ENCODE measurements at places on chromosomes 1 and 21. TPM values are rescaled to one million over a fixed set of nuclear protein-coding genes. Genes with fewer than 3 reads are reported as not detected.

AMY1C gene
- not detected for total RNA-seq

TLR5 gene
- 0.16 TPM for total RNA-seq

SLFNL1 gene
- total RNA-seq, result 0.39 TPM

PYGO2 gene
- total RNA-seq, result 21.9 TPM

CFAP107 gene
- not detected for total RNA-seq

OR2T3 gene
- total RNA-seq, result not detected

CLIC6 gene
- total RNA-seq, result not detected

PIGR gene
- total RNA-seq, result not detected

GRCh38 chr1:175881246-175881976 is 138.0 kb upstream of the TNR start:
- no peak overlapping the region for H3K27ac ChIP-seq
- no peak overlapping the region for H3K4me3 ChIP-seq
- no peak for DNase-seq
- H3K4me1 ChIP-seq, result no peaks in the 10 kb centered on the region

DNA sequence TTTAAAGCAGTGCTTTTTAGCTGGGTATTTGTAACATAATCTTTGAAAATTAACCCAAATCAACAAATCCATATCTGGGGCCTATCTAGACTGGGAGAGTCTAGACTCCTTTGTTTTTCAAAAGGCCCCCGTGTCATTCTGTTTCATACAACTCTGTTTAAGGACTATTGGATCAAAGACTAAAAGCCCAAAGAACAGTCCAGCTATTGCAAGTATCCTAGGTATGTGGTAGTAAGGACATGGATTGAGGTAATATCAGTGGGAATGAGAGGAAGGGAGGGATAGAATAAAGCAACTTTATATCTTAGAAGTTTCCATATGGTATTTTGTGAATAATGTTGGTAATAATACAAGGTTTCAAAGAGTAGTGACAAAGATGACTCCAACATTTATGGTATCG is 18.2 kb downstream of the KIF1B start:
- H3K27ac ChIP-seq, result no peak overlapping the region
- no peak overlapping the region for H3K4me3 ChIP-seq
- no peak for DNase-seq
- no peaks in the 10 kb centered on the region for H3K27me3 ChIP-seq
- no peaks in the 10 kb centered on the region for H3K4me1 ChIP-seq

- no peak for DNase-seq
- H3K36me3 ChIP-seq, result no peaks in the 10 kb centered on the region
- no peak overlapping the region for H3K27ac ChIP-seq
- no peaks in the 10 kb centered on the region for H3K4me1 ChIP-seq
- no peak overlapping the region for H3K4me3 ChIP-seq
- peaks cover 2% of the 10 kb centered on the region for H3K27me3 ChIP-seq
Observed at GRCh38 chr21:31348188-31348587, 4.1 kb upstream of the TIAM1 start.

DNA sequence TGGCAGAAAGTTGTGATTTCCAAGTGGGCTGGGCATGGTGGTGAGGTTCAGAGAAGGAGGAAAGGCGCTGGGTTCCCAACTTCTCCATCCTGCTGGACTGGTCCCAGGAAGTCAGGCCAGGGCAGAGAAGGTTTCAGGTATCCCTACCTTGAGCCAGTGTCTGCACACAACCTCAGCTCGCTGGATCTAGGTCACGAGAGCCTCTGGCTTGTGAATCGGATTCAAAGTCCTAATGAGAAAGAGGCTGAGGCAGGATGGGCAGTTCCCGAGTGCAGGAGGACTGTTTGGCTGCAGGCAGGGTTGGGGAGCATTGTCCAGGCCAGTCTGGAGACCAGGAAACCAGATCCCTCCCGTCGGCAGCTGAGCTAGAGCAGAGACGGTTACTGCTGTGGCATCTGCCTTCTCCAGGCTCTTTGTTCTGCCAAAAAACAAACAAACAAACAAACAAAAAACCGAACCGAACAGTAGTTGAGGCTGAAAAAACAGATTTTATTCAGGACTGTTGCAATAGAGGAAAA is 19.5 kb upstream of the IGSF21 start:
- no peak overlapping the region for H3K4me3 ChIP-seq
- DNase-seq, result no peak
- no peaks in the 10 kb centered on the region for H3K4me1 ChIP-seq

GRCh38 chr1:115214098-115214497 is 124.0 kb downstream of the NGF start:
- DNase-seq, result no peak
- no peak overlapping the region for H3K4me3 ChIP-seq
- no peak overlapping the region for H3K27ac ChIP-seq
- H3K36me3 ChIP-seq, result no peaks in the 10 kb centered on the region

GRCh38 chr21:42543106-42543847 is 29.6 kb downstream of the SLC37A1 start:
- H3K4me1 ChIP-seq, result no peaks in the 10 kb centered on the region
- no peak for DNase-seq
- no peak overlapping the region for H3K27ac ChIP-seq
- H3K36me3 ChIP-seq, result no peaks in the 10 kb centered on the region
- H3K27me3 ChIP-seq, result no peaks in the 10 kb centered on the region

GRCh38 chr1:157968508-157968907 is 24.9 kb upstream of the KIRREL1 start:
- H3K4me1 ChIP-seq, result peaks cover 17% of the 10 kb centered on the region
- H3K36me3 ChIP-seq, result no peaks in the 10 kb centered on the region
- peak; percentile 55 for DNase-seq
- H3K27ac ChIP-seq, result peak overlapping the region; percentile 10
- H3K27me3 ChIP-seq, result peaks cover 9% of the 10 kb centered on the region

DNA sequence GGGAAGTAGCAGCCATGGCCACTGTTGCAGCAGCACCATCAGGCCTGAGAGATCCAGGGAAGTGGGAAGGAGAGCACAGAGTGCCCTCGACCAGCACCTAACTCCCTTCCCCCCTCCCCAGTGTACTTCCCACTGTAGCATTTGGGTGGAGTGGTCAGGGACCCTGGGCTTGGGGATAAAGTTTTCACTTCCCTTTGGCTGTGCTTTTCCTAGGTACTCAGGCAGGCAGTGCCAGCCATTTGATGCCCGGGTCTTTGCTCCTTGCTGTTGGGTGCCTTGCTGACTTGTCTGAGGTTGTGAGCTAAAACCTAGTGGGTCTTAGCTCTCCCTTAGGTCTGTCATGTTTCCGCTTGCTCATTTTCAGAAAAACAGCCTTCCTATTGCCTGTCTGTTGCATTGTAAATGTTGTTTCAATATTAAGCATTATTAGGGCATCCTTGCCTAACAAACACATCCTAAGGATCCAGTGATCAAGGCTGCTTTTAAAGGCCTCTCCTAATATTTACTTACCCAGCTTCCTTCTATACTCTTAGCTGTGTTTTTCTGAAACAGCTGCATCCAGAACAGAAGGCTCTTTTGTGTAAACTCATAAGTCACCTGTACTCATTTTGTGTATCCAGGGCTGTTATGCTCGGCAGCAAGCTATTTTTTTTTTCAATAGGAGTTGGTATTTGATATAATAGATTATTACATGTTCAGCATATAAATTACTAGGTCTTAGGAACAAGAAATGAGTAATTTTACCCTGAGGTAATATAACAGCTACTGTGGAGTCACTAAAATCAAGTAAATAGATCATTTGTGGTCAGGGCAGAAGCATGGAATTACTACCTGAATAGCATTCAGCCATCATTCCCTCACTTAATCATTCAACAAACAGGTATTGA is 418.6 kb upstream of the PROX1 start:
- H3K4me1 ChIP-seq, result no peaks in the 10 kb centered on the region
- peaks cover 6% of the 10 kb centered on the region for H3K27me3 ChIP-seq
- H3K27ac ChIP-seq, result no peak overlapping the region
- no peak overlapping the region for H3K4me3 ChIP-seq
- DNase-seq, result no peak

- DNase-seq, result no peak
- H3K4me3 ChIP-seq, result no peak overlapping the region
- H3K27me3 ChIP-seq, result no peaks in the 10 kb centered on the region
- no peak overlapping the region for H3K27ac ChIP-seq
Observed at GRCh38 chr1:46621930-46622329, 5.3 kb upstream of the MOB3C start.
